Foreskin fibroblast (primary cell): ENCODE measurements at places on chromosomes 13 and 19.
A peak's percentile ranks its signal among the peaks of the same experiment; 100 is the strongest.

GRCh38 chr13:49292742-49293486 is 45.2 kb downstream of the CDADC1 start:
- peak; percentile 46 for DNase-seq

GRCh38 chr19:38247734-38248268 is 8.4 kb downstream of the PPP1R14A start:
- DNase-seq: no peak

- DNase-seq: no peak
These were observed 19.3 kb downstream of the TNFSF11 start for GRCh38 chr13:42592915-42593900.

DNA sequence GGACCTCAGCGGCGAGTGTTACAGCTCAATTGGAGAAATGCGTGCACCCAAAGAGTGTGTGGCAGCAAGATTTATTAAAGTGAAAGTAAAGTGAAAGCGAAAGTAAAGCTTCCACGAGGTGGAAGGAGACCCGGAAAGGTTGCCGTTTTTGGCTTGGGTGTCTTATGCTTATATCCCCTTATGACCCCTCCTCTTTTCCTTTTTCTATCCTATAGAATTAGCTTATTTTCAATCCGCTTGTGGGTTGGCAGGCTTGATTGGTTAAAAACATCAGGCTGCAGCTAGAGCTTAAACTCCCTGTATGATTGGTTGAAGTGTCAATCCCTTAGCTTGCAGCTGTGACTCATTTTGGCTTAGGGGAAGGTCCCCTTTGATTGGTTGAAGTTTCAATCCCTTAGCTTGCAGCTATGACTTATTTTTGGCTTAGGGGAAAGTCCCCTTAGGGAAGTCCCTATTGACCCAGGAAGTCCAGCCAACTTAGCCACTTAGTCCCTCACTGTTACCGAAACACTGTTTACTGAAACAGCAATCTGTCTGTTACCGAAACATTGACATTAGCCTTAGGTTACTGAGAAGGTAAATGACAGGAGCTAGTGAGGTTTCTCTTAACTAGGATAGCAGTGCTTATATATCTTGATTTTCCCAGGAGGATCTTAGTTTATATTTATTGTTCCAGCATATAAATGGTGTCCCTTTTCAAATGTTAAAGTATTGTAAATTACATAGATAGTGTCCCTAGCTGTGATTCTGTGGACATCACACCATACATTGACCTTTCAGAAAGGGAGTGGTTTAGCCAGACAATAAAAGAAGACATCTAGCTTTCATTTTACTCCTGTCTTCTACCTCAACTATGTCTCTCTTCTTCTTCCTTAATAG is 575.8 kb downstream of the DACH1 start:
- peak; percentile 11 for DNase-seq

DNA sequence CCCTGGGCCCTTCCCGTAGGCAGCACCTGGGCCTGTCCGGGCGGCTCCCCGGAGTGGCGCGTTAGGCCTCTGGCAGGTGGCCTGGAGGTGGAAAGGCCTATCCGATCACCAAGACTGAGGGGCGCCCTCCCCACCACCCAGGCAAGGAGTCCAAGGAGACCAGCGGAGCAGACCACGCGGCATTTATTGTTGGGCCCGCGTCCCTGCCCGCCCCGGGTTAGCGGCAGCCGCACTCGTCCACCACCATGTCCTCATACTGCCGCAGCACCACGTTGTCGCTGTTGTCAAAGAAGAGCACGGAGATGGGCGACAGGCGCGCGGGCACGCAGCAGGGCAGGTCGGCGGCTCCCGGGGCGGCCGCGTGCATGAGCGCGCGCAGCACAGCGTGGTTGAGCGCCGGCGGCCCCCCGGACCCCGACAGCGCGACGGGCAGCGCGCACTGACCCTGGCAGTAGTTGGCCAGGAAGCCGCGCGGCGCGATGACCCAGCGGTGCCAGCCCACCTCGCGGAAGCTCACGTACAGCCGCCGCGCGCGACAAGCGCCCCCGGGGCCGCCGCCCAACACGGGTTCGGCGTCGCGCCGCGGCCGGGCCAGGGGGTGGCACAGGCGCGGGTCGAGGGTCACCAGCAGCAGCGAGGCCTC is 27.5 kb downstream of the CERS1 start:
- DNase-seq: no peak

- DNase-seq: peak; percentile 82
These were observed 8.9 kb downstream of the CEBPA start for GRCh38 chr19:33293255-33294057.

DNA sequence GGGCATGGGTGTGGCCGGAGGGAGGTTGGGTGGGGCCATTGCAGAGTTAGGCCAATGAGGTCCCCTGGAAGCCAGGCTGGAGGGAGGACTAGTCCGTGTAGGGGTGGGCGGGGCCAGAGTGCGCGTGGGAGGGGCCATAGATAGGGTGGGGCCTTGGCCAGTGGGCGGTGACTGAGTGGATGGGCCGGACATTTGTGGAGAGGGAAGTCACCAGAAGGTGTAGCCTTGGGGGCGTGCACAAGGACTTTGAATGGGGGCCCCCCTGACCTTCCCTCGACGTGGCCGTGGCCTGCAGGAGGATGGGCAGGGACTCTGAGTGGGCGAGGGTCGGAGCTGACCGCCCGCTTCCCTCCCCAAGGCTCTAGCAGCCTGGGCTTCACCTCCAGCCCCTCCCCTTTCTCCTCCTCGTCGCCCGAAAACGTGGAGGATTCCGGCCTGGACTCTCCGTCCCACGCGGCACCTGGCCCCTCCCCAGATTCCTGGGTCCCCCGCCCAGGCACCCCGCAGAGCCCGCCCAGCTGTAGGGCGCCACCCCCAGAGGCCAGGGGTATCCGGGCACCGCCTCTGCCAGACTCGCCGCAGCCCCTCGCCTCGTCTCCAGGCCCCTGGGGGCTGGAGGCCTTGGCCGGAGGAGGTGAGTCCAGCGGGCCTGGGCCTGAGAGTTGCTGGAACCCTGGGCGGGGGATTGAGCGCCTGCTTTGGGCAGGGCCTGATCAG is 16.5 kb upstream of the B3GNT3 start:
- peak; percentile 50 for DNase-seq

- DNase-seq: no peak
These were observed 119.7 kb upstream of the SOX1 start for GRCh38 chr13:111947026-111947810.

DNA sequence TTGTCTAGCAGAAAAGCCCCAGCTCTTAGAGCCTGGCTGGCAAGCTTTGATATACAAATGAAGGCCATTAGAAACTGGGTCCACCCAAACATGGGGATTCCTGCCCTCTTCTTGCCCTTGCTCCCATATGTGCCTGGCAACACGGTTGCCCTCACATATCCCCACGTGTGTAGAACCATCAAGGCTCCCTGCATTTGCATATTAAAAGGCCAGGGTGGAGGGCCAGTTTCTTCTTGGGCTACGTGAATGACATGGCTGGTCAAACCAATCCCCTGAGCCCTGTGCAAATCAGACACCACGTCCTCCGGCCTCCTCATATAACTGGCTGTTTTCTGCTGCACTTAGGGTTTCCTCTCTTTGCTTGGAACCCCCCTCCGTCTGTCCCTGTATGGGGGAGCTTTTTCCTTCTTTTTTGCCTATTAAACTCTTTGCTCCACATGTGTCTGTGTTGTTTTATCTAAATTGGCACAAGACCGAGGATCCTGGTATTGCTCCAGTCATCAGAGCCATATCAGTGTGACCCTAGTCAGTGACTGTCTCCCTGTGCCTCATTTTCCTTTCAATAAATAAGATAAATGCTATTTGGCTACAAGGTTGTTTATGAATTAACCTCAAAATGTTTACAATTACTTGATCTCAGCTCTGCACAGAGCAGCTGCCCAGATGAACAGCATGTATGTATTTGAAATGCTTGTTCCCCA is 30.3 kb upstream of the CEACAM1 start:
- DNase-seq: no peak

- no peak for DNase-seq
These were observed 103.2 kb downstream of the SOX1 start for GRCh38 chr13:112169941-112170822.

GRCh38 chr13:33543089-33543459 is 257.5 kb upstream of the STARD13 start:
- no peak for DNase-seq

- peak; percentile 70 for DNase-seq
These were observed 83.6 kb upstream of the KLF12 start for GRCh38 chr13:74217811-74218210.

- DNase-seq: no peak
These were observed 4.9 kb downstream of the SUGP1 start for GRCh38 chr19:19315444-19315843.

GRCh38 chr13:27463500-27463899 is 13.1 kb upstream of the MTIF3 start:
- DNase-seq: no peak

DNA sequence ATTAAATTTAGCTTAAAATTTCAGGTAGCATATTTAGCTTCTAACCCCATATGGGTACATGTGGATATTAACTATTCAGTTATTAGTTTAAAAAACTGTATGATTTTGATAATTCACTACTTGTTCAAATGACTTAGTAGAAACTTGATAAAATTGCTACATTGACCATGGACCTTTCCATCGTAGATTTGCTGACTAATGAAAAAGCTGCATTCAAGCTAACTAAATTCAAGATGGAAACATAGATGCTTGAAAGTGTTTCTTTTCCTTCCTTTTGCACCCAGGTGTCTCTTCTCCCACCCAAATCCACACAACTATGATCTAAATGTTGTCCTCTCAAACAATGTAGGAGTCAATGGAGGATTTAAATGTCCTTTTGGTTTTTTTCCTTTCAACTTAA is 439.2 kb downstream of the TBC1D4 start:
- no peak for DNase-seq

DNA sequence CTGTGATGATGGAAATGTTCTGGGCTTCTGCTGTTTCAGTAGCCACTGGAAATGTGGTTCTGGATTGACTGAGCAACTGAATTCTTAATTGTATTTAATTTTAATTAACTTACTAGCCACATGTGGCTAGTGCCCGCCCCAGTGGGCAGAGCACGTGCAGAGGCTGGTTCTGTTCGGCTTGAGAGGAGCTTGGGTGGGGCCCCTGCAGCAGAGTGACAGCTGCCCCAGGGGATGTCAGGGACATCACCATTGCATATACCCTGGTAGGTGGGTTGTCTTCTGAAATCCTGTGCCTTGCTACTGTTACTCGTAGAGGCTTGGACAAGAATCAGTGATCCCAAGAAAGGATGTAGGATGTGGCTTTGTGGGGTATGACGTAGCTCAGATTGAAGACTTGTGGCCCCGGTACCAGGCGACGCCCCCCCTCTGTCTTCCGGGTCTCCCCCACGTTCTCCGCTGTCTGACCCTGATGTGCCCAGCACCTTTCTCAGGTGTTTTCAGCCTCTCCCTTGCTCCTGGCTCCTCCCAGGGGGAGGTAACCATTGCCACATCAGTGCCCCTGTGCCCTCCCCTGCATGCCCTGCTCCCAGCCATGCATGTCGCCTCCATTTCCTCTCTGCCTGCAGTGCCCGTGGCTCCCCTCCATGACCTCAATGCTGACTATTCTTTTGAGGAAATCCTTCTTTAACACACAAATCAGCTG is 102.6 kb upstream of the RNF113B start:
- DNase-seq: no peak

GRCh38 chr13:95896301-95896700 is 156.9 kb downstream of the UGGT2 start:
- peak; percentile 2 for DNase-seq

GRCh38 chr13:113561417-113562084 is 23.0 kb upstream of the TFDP1 start:
- no peak for DNase-seq

DNA sequence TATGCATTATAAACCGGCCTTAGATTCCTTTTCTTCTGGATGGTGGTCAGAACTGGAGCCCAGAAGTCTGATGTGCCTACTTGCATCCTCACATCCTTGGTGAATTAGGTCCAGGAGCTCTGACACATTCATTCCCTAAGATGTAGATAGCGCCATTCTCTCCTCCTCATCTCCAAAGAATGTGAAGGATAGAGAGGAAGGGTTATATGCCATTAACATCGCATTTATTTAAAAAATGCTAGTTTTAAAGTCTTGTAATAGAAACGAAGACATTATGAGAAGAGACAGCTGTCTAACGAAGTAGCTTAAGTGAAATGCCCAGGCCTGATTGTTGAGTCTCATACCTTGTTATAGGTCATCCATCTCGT is 9.7 kb downstream of the MBNL2 start:
- DNase-seq: no peak

GRCh38 chr13:76387566-76387965 is 498.6 kb downstream of the KCTD12 start:
- DNase-seq: peak; percentile 9

- peak; percentile 22 for DNase-seq
These were observed 41.7 kb downstream of the RXFP2 start for GRCh38 chr13:31781064-31781463.

DNA sequence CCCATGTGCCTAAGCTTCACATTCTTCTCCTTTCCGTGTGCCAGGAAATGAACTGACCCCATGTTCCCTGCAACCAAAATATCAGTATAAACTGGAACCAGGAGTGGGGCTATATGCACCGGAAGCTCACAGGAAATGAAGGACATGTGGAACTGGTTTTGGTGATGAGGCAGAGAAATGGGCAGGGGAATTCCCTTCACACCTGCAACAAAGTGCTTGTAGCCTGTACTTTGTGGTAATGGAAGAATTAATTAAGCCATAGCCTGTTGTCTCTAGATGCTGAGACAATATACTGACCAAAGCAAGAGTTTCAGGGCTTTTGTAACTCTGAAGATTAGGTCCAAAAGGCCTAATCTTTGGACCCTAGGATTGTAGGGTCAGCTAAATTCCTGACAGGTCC is 15.5 kb upstream of the UGGT2 start:
- no peak for DNase-seq

- no peak for DNase-seq
These were observed 22.7 kb upstream of the KCTD15 start for GRCh38 chr19:33773704-33774624.

GRCh38 chr19:617551-618246 is 15.6 kb downstream of the POLRMT start:
- no peak for DNase-seq

- no peak for DNase-seq
These were observed 6.1 kb downstream of the WDFY2 start for GRCh38 chr13:51590231-51590970.

- DNase-seq: peak; percentile 63
These were observed 45.2 kb upstream of the RANBP3 start for GRCh38 chr19:6023085-6023682.

GRCh38 chr19:54461210-54461609 is 2.4 kb downstream of the LENG9 start:
- no peak for DNase-seq

DNA sequence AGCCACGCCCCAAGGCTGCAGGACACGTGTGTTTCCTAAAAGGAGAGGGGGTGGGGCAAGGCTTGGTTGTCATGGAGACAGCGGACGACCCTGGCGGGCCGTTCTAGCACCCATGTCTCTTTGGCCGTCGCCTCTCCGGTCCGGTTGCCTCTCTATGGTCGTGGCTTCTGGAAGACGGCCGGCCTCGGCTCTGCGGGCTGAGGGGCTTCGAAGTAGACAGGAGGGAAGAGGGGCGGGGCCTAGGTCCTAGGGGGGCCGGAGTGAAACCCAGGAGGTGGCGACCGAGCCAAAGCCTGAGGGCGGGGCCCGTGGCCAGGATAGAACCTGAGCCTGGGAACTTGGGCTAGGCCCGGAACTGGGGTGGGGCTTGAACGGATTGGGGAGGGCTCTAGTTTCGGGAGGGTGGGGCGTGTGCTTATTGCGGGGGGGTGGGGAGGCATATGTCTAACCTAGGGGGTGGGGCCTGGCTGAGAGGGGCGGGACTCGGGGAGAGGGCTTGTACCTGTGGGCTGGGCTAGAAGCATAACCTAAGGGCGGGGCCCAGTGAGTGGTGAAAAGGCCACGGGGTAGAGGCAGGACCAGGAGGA is 750 bp upstream of the SLC27A1 start:
- DNase-seq: peak; percentile 98

GRCh38 chr13:22223411-22223810 is 552.5 kb downstream of the FGF9 start:
- no peak for DNase-seq
